ENCODE measurements at places on chromosomes 6 and 20.

DNA sequence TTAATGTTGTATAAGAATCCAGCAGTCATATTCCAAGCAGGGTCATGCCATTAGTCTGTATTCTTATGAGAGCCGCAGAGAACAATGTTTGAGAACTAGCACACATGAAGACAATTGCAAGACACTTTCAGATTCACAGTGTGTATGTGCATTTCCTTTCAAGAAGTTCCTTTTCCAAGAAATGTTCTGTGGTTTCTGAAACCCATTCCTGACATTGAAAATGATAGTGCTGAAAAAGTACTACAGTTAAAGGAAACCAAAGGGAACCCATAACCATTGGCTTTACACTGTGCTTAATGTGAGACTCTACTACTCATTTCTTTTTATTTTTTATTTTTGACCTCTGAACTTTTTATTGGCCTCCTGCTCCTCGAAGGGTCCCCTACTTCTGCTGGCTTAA lies 4.2 kb upstream of the CALHM6 start:
- no peak for DNase-seq

DNA sequence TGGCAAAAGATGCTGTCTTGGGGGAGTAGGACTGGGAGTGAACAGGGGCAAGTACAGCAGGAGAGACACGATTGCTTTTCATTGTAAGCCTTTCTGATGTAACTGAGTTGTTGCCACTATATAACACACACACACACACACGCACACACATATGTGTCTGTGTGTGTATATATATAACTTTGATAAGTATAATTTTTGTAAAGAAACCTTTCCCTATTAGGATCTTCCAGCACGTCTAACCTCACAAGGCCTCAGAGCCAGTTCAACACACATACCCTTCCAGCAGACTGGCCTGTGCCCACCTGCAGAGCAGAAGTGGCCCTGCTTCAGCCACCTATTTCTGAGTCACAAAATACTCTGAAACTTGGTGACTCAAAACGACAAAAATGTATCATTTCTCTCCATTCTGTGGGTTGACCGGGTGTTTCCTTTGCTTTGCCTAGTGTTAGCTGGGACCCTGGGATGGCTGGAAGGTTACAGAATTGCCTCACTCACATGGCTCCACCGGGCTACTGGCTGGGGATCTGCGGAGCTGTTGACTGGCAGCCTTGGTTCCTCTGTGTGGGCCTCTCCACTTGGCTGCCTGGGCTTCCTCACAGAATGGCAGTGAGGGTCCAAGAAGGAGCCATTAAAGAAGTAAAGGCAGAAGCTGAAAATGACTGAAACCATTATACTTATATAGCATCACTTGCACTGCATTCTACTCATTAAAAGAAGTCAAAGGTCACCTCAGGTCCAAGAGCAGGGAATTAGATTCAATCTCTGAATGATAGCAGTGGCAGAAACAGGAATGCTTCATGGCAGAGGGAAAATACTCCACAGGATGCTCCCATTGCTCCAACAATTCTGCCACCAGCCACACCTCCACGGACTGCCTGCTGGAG lies 126.4 kb downstream of the BANF2 start:
- no peak for DNase-seq

DNA sequence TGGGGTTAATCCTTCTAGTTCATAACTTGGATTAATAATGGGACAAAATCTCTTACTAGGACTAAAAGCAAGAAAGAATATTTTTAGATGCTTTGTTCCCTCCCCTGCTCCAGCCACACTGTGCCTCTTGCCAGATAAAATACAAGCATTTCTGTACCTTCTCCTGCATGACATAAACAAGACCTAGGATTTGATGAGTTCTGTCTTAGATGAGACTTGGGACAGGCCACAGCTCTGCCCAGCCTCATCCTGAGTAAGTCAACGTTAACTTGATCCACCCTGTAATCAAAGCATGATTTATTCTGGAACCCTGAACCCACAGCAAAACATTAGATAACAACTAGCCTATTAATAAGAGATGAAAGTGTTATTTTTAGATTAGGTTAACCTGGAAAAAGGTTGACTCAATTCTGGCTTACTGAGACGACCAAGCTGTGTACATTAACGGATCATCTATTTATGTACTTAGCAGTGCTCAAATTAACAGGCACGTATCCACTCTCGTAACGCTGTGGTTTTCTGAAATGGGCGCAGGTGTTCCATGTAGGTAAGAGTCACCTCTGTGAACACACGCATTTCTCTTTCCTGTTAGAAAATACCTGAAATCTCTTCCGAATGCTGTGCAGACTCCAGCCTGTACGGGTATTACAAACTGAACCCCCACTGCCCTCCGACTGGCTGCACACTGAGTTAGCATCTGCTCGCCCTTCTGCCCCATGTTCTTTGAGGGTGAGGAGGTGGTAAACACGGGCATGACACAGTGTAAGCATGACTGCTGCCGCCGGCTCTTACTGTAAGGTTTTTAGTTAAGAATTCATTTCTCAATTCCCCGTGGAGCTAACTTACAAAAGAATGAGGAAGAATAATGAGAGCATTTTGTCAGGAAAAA lies 132.1 kb upstream of the FOXQ1 start:
- DNase-seq = no peak

DNA sequence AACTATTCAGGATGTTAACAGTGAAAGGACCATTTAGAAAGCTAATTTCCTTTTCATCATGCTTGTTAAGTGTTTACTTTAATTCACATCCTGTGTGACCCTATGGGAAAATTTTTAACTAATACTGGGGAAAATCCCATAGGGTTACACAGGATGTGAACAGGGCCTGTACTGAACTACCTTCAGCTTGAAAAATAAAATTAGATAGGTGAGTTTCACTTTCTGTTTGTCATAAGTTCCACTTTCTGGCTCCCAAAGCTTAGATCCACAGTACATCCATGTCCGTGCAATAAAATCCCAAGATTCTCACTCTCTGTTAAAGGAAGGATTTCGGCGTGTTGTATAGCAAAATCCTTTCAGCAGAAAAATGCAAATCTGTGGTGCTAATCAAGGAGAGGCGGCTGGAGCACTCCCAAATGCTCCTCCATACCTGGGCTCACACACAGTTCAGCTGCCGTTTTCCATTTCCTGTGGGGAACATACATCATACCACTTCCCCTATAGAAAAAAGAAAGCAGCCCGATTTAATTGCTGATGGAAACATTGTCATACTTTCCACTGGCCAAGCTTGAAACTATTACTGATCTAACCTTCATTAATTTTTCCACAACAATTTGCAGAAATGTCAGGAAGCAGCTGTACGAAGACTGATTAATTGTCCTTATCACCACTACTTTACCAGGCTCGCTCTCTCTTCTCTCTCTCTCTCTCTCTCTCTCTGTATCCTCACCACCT lies 125.2 kb downstream of the HIVEP2 start:
- peak; percentile 35 for DNase-seq

- no peak for DNase-seq
Measured at GRCh38 chr6:112221981-112222852, 32.1 kb downstream of the LAMA4 start.

DNA sequence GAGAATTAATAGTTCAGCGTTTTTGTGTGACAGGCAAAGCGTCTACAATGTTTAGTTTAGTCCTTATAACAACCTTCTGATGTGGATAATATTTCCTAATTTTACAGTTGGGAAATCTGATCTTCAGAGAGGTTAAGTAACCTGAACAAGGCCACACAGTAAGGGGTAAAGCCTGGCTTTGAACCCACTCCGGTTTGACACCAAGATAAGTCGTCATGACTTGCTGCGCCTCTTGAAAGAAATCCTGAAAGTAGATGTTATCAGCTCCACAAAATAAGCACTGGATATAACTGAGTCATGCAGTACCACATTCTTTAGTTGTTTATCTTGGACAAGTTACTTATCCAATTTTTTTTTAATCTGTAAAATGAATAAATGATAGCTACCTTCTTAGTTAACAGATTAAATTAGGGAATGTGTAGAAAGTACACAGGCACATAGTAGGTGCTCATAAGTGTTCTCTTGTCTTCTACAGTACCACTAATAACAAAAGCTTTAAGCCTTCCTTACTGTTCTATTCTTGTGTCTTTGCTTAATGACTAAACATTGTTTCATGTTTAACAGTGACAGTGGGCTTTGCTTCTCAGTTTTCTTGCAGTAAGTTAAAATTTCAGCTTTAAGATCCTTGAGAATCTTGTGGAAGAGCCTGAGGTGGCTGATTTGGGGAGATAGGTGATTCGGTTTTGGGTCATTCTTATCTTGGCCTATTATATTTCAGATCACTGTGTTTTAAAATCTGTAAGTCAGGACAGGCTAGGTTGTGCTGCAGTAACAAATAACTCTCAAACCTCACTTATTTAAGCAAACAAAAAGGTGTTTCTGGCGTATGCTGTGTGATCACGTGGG lies 2.1 kb downstream of the HIVEP1 start:
- no peak for DNase-seq

GRCh38 chr6:104187616-104188015 lies 672.1 kb downstream of the HACE1 start:
- DNase-seq = no peak

DNA sequence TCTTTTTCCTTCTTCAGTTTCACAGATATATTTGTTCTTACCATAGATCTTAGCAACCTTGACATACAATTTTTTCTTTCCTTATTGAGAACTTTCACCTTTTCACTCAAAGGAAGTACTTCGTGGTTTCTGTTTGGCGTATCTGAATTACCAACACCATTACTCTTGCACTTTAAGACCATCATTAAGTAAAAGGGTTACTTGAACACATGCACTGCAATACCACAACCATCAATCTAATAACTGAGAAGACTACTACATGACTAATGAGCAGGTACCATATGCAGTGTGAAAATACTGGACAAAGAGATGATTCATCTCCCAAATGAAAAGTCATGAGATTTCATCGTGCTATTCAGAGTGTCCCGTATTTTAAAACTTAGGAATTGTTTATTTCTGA lies 21.7 kb upstream of the SENP6 start:
- DNase-seq = no peak

DNA sequence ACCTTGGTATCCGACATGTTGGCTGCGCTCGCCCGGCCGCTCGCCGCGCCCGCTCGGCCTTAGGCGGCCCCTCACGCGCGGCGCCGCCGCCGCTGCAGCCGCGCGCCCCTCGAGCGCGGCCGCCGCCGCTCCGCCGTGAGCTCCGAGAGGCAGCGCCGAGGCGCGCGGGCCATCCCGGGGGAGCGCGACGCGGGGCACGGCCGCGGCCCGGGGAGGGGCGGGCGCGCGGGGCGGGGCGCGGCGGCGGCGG lies at the start of gene KIF13A:
Gene KIF13A, minus strand, starts transcription at position 189 of the 250 bp plus-strand sequence. Its CDS starts 172 bp downstream, at position 17.
- DNase-seq = no peak

DNA sequence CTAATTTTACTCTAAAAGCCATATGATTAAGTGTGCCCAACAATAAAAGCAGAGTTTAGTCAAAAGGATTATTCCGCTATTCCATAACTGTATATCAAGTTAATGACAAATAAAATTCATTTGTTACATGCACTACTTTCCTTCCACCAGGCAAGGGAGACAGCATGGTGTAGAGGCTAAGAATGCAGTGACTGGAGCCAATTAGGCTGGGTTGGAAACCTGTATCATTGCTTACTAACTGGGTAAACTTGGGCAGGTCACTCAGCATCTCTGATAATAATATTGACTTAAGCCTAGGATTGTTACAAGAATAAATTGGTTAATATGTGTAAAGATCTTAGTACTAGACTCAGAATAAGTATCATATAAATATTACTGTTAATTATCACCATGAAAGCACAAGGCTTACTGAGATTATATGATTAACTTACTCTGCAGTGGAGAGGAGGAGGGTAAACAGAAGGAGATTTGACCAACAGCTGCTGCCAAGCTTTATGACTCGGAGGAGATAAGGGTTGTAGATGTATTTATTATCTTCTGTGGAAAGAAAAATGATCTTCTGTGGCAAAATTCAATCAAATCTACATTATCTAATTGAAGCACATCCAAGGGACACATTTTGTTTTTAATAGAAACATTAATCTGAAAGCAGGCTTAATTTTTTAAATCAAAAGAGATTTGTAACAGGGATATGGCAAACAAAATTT lies 1459.9 kb downstream of the GRIK2 start:
- no peak for DNase-seq

GRCh38 chr20:62617711-62618483 lies 24.4 kb upstream of the SLCO4A1 start:
- no peak for DNase-seq

DNA sequence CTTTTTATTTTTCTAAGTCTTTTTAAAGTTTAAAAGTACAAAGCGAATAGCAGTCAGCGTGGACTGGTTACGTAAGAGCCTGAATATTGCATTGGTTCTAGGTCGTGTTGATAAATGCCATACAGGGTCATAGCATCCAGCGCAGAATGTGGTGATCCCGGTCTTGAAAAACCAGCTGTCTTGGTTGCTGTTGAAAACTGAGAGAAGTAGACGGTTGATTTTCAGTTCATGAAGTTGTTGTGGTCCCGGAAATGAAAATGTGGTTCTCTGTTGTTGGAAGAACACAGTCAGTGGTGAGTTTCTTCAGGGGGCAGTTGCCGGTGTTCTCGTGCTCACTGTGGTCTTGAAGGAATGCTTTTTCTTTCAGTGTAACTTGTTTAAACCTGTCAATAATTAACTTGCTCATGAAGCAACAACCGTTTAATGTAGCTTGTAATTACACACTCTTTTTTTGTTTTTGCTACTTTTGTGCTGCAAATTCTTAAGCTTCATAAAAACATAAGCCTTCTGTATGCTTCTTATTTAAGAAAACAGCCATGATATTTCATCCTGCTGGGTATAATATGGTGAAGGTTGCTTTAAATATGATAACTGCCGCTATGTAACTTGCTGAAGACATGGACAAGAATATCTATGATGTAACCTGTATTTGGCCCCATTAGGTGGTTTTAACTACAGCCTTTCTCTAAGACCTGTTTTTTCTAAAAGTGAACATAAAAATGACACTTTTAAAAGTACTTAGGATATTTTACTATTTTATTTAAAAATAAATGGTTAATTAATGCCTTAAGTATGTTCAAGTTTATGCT lies 64.8 kb upstream of the KIF25 start:
- no peak for DNase-seq

GRCh38 chr6:159254186-159254585 lies 85.0 kb downstream of the FNDC1 start:
- DNase-seq = no peak

DNA sequence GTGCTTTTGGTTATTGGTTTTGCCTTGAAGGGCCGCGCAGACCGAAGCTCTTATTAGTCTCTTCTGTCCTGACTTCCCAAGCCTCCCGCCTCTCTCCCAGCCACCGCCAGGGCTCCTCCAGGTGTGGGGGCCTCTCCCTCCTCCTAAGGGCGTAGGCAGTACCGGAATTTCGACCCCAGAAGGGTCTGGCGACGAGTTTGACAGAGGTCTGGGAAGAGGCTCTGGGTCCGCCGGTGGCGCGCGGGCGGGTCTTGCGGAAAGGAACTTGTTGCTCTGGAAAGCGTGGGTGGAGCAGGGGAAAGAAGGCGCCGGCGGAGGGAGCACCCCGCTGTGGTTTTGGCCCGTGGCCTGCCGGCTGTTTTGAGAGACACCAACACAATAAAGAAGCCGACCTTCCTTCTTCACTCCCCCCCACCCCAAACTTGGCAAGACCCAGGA lies 1.8 kb downstream of the PCSK2 start:
- DNase-seq = no peak

DNA sequence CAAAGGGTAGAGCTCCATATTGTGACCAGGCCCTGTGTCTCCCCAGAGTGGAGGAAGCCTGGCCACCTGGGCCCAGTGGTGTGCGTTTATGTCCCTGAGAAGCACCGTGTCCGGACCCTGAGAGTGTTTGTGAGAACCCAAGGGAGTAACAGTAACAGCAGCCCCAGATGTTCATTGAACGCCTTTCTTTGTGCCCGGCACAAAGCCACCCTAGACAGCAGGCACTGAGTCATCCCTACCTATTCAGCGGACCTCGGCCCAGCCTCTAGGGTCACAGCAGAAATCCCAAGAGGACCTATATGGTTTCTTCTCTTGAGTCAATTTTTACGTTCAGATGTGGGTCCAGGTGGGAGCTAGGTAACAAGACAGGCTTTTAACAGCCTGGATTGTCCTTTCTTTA lies 24.5 kb downstream of the BCAS4 start:
- DNase-seq = no peak
